ENCODE measurements at places on chromosomes 12 and 14. TPM values are rescaled to one million over a fixed set of nuclear protein-coding genes. Genes with fewer than 3 reads are reported as not detected.
A peak's percentile ranks its signal among the peaks of the same experiment; 100 is the strongest.

Gene EFS
- total RNA-seq, result not detected

DNA sequence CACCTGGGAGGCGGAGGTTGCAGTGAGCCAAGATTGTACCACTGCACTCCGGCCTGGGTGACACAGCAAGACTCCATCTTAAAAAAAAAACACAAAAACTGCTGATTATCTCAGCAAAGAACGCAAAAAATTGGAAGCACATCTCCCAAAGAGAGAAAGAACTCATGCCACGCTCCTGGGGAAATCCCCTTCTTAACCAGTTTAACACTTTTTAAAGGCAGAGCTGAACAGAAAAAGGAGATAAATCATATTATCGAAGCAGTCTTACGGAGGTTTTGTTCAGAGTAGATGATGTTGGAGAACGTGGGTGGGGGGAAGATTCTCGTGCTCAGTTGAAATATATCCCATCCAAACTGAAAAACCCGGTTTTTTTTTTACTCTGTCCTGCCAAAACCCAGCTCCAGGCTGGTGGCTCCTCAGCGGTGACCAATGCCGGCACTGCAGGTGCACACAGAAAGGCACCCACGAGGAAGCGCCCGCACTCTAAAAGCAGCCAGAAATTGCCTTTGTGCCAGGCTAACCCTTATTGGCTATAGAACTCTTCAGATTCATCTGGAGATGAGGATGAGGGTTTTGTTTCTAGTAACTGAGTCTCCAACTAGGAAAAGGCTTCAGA is 100.2 kb upstream of the PARP11 start:
- no peak for DNase-seq

Gene RBP5
- 0.26 TPM for total RNA-seq

Gene ABCB9
- total RNA-seq, result 4.5 TPM

- DNase-seq, result peak; percentile 27
These were observed 3.4 kb downstream of the PTHLH start for GRCh38 chr12:27968972-27969623.

DNA sequence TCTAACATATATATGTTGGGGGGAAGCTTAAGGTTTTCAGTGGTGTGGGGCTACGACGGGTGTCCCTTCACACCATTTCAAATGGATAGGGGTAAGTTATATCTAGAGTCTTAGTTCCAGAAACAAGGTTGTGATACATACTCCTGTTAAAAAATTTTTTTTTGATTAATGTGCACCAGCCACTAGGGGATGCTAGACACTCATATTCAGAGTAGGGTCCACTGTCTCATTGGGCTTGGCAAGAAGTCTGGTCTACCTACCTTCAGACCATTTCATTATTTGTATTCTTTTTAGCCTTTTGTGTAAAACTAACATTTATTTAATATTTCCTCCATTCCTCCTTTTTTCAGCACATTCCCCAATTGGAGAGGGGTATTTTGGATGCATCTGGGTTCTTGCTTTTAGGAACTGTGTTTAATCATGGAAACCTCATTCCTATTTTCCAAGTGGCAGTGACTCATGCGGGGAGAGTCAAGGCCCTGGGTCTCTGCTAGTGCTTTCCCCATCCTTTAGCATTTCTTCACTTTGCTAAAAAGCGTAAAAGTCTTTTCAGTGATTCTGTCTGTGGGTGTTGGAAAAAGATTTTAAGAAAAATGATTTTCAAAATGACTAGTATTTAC is 33.4 kb downstream of the ANO4 start:
- DNase-seq, result peak; percentile 62

Gene CNTN1
- total RNA-seq, result not detected

Gene OLR1
- not detected for total RNA-seq

Gene PRR4
- total RNA-seq, result 0.51 TPM

GRCh38 chr14:24426912-24427536 is 2.4 kb downstream of the CBLN3 start:
- no peak for DNase-seq

Gene C12orf60
- 0.63 TPM for total RNA-seq

Gene SERPINA10
- not detected for total RNA-seq

GRCh38 chr12:46494424-46494823 is 121.9 kb upstream of the SLC38A2 start:
- no peak for DNase-seq

- DNase-seq, result no peak
These were observed 110.6 kb downstream of the ADCK1 start for GRCh38 chr14:77910506-77910905.

DNA sequence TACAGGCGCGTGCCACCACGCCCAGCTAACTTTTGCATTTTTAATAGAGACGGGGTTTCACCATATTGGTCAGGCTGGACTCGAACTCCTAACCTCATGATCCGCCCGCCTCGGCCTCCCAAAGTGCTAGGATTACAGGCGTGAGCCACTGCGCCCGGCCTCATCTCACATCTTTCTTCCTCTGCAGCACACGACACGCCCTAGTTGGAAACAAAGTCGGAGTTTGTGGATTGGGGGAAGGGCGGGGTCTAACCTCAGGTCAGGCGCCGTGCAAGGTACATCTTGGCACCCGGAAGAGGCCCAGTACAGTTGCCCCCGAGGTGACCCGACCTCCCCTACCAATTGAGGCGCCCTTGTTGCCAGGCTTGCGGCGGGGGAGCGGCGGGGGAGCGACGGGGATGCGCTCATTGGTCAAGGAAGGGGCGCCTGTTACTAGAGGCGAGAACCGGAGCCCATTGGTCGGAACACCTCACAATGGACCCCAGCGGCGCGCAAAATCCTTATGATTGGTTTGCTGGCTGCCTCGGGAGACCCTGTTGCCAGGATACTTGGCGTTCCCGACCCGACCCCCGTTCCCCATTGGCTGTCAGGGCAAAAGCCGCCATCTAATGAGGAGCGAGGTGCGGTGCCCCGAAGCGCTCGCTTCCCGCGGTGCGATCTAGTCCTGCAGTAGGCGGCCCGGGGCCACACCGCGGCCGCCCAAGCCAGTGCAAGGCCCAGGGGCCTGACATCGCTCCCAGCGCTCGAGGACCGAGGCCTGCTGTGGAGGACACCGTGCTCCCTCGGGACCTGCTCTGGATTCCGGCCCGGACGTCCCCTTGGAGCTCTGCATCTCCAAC is at the start of gene REC8:
TSS of gene REC8 (plus strand) at position 659 of the 839 bp plus-strand sequence. CDS start 473 bp downstream, outside the sequence.
- DNase-seq, result peak; percentile 94

Gene ZFYVE21
- total RNA-seq, result 101 TPM

- DNase-seq, result peak; percentile 78
These were observed 182.9 kb upstream of the FAR2 start for GRCh38 chr12:28966046-28966780.

GRCh38 chr12:125549836-125550235 is 484.6 kb downstream of the AACS start:
- no peak for DNase-seq

Gene ZNF605
- 3.8 TPM for total RNA-seq

Gene PLA2G1B
- total RNA-seq, result not detected

Measured in dermis microvascular lymphatic vessel endothelial cell (primary cell).